Neural progenitor cell (in vitro differentiated cells): ENCODE measurements at places on chromosomes 3 and 15.

DNA sequence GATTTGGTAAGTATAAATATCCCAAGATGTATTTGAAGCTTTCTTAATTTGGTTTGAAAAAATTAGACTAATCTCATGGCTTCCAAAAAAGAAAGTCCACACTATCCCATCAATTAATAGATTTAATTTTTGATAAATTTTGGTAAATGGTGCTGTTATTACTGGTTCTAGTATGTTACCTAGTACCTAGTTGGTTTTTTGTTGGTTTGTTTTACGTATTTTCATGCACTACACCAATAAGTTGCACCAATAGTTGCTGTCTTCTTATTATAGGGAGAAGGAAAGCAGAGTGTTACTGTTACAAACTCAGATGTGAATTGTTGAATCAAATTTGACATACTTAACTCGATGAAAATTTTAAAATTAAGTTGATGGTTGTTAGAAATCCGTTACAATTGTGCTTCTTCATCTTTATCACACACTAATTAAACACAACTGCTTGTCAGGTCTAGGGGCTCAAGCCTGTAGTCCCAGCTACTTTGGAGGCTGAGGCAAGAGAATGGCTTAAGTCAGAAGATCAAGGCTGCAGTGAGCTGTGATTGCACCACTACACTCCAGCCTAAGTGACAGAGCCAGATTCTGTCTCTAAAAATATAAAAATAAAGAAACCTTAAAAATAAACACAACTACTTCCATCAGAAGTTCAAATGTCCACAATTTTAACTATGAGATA is 23.1 kb upstream of the MBNL1 start:
- no peak for DNase-seq

GRCh38 chr3:45105855-45106671 is 40.1 kb downstream of the CDCP1 start:
- DNase-seq = no peak

GRCh38 chr15:73841756-73842725 is 31.3 kb upstream of the TBC1D21 start:
- DNase-seq = peak; percentile 31

- DNase-seq = no peak
Observed at GRCh38 chr3:187963003-187963676, 190.8 kb upstream of the LPP start.

DNA sequence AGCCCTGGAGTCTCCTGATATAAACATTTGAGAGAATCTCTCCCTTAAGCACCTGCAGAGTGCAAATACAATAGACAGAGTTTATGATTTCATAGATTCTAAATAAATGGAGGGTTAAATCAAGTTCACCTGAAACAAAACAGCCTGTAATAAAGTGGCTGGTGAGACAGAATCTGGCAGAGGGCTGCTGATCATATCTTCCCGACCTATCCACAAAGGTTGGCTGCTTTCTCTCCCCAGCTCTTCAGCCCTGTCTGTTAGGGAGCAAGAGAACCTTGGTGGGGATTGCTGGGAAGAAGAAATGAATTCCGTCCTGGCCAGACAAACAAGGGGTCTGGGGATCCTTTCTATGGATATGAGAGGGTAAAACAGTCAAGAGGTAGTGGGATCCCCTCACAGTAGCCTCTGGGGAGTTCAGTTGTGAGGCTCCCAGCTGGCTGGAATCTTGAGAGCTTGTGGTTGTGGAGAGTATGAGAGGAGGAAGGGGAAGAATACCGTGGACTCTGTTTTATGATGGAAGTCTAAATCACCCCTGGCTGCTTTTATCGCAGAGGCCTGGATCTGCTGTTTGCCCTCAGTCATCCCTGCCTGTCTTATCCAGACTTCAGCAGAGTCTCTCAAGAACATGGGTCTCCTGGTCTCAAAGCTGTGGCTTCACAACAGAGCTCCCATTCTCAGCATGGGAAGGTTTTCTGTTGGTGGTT is 451.3 kb downstream of the NTRK3 start:
- DNase-seq = no peak

DNA sequence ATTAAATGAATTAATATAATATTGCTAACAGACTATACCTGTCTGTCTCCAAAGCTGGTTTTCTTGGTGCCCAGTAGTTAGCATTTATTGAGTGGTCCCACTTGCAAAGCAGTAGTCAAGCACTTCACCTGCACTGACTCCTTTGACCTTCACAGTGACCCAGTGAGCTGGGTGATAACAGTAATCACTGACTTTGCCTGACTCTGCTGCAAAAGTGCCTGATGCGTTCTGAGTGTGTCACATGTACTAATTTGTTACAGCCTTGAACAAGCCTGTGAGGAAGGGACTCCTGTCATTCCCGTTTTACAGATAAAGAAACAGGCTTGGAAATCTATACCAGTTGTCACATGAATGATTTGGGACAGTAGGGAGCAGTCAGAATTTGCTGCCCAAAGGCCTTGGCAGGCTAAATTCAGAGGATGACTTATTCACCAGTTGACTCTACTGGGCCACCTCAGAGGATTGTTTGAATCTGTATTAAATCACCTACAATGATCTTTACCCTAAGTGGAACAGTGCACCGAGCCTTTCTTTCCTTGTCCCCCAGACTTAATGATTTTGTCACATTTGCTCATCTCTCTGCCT is 116.6 kb upstream of the PLXNA1 start:
- no peak for DNase-seq

GRCh38 chr3:34582055-34582454 is 783.6 kb downstream of the PDCD6IP start:
- no peak for DNase-seq

- DNase-seq = no peak
Observed at GRCh38 chr15:60994963-60995475, 234.1 kb downstream of the RORA start.

- no peak for DNase-seq
Observed at GRCh38 chr15:56963126-56963525, 44.7 kb downstream of the TCF12 start.

GRCh38 chr3:53773021-53773436 is 73.2 kb downstream of the CHDH start:
- DNase-seq = no peak

DNA sequence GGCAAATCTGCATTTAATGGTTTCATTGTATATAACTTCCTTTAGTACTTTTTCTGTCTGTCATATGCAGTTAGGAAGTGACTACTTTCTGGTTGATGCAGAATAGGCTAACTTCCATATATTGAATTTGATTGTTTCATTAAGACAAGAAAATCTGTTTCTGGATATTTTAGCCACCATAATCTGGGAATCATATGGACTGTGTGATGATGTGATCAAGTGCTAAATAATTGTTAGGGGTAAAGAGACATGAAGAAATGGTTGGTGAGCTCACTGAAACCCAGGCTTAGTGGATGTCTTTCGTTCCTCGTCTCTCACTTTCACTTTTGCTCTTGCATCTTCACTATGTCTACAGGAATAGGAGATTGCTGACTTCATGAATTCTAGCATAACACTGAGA is 3.5 kb upstream of the MNS1 start:
- DNase-seq = no peak

DNA sequence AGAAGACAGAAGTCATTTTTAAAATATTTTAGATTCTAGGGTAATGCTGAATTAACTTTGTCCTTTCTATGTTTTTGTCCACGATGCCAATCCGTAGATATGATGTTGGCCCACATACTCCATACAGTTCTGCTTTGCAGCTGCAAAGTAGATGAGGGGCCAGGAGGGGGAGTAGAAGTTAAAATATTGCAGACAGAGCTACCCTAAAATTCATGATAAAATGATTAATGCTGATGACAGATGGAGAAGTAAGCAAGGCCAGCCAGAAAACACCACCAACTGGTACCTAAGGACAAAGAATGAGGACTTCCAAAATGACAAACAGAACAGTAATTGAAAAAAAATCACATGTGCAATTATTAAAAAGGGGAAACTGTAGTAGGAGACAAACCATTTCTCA is 756.6 kb upstream of the ARPP21 start:
- no peak for DNase-seq
